ENCODE measurements at places on chromosomes 12 and 14. TPM values are rescaled to one million over a fixed set of nuclear protein-coding genes. Genes with fewer than 3 reads are reported as not detected.
A peak's percentile ranks its signal among the peaks of the same experiment; 100 is the strongest.

Gene SIX4
- 6.5 TPM for polyA plus RNA-seq

Gene FRS2
- polyA plus RNA-seq = 45.2 TPM

Gene KLRG1
- 2.0 TPM for polyA plus RNA-seq

Gene MGP
- polyA plus RNA-seq = 47.2 TPM

Gene ATXN3
- polyA plus RNA-seq = 27.6 TPM

Gene PSMC6
- polyA plus RNA-seq = 129 TPM

Gene PACS2
- 53.1 TPM for polyA plus RNA-seq

Gene A2M
- 259 TPM for polyA plus RNA-seq

Gene FERMT2
- polyA plus RNA-seq = 189 TPM

Gene SOAT2
- 1.4 TPM for polyA plus RNA-seq

Gene DNAI7
- polyA plus RNA-seq = 5.8 TPM

DNA sequence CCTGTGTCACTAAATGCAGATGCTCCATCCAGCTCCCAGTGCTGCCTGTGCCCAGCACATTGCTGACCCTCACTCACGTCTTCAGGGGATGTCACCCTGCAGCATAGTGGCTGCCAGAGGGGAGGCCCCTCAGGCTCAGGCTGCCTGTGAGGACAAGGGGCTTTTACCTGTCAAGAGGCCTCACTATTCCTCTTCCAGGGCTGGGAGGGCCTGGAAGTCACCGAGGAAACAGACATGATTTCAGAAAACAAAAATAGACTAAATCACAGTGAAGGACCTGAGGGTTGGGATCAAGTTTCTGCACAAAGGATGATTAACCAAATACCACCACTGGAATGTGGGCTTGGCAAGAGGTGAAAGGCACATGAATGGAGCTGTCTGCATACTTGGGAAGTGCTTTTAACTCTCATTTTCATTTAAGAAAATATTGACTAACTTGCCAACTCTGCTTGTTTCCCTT is 1202.3 kb downstream of the BCL11B start:
- DNase-seq = peak; percentile 46

DNA sequence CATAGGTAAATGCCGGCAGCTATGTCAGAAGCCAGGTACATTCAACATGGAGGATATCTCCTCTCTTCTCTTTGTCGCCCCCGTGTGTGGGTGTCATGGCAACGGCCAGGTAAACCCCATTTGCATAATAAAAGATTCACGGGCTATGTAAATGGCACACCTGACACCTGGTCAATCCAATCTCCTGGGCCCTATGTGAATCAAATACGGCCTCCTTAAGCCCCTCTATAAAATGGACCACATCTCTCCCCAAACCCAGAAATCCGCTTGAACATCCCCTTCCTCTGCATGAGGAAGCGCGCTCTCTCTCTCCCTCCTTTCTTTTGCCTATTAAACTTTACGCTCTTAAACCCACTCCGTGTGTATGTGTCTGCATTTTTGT is 363.7 kb downstream of the SOX5 start:
- no peak for DNase-seq

DNA sequence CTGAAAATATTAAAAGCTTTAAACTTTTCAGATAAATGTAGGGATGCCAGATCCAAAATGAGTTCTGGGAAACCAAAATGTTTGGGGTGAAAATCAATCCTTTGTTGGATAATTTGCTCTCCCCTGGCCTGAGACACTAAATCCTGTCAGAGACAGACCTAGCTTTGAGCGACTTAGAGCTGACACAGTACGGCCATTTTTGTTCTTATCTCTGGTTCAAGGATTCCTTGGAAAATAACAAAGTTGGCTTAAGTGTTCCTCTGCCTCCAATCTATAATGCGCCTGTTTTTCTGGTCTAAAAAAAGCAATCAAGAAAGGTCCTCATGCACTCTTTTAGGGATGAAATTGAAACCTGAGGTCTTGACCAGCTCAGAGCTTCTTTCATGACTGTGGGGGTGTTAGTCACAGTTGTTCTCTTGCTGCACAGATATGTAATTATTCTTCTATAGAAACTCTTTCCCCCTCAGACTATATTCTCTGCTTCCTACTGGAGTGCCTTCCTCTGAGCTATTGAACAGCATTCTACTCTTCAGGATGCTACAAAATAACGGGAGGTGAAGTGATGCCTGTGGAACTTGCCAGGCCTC is 52.3 kb upstream of the EGLN3 start:
- no peak for DNase-seq

DNA sequence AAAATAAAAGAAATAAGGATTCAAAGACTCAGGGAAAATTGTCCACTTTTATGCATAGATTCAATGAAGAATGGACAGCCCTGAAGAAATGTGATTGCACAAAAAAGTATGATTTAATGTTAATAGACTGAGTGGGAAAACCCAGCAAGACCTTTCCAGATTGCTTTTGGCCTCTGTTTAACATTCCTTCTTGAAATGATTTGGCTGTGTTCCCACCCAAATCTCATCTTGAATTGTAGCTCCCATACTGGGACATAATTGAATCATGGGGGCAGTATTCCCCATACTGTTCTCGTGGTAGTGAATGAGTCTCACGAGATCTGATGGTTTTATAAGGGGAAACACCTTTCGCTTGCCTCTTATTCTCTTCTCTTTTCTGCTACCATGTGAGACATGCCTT is 1316.9 kb upstream of the SEL1L start:
- DNase-seq = no peak

DNA sequence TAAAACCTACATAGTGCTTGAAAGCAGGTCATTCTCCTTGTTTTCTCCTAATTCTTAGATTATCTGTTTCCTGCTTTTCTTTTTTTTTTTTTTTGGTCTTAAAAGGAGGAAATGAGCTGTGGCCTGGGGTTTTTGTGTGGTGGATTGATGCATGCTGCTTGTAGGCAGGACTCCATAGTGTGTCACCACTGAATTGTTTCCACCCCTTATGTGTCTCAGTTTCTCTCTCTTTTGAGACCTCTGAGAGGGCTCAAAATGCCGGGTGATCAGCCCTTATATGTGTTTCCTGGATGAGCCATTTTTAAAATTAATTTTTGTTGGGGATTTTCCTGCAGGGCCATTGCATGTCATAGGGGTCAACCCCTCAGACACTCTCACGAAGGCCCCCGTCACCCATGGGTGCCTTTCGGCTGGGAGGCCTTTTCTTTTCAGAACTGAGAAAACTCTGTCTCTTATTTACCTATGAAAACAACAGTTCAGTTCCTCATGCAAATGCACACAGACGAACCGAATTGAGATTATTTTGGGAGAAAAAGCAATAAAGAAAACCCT is 32.0 kb upstream of the LRRK2 start:
- no peak for DNase-seq

- DNase-seq = peak; percentile 73
Measured at GRCh38 chr12:109098183-109098604, 797 bp downstream of the UNG start.

GRCh38 chr14:95309261-95310051 is 10.3 kb downstream of the CLMN start:
- no peak for DNase-seq

DNA sequence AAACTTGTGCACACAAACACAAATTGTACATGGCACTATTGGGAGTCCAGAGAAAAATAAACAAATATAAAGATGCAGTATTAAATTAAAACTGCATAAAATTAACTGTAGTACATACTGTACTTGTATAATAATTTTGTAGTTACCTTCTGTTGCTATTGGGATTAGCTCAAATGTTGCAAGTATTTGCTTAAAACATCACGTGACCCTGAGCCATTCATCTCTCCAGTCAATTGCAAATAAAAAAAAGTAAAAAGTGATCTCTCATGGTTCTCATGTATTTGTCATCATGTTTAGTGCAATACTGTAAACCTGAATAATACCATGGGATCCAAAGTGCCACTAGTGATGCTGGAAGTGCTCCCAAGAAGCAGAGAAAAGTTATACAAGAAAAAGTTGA is 88.1 kb upstream of the NAV3 start:
- no peak for DNase-seq

DNA sequence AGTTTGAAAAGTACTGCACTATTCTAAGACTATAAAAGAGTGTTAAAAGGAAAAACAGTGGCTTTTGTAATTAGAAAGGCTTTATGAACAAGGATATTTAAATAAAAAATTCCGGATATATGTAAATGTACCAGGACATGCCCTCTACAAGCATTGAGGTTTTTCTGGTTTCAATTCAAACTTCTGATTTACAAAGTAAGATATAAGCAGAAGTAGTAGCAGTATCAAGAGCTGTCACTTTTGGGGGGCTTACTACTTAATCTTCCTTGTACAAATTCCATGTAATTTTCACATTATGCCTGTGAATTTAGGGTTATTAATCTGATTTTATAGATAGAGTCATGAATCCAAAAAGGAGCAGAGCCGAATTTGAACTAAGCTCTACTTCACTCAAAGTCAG is 170.3 kb upstream of the ATP2B1 start:
- DNase-seq = no peak

DNA sequence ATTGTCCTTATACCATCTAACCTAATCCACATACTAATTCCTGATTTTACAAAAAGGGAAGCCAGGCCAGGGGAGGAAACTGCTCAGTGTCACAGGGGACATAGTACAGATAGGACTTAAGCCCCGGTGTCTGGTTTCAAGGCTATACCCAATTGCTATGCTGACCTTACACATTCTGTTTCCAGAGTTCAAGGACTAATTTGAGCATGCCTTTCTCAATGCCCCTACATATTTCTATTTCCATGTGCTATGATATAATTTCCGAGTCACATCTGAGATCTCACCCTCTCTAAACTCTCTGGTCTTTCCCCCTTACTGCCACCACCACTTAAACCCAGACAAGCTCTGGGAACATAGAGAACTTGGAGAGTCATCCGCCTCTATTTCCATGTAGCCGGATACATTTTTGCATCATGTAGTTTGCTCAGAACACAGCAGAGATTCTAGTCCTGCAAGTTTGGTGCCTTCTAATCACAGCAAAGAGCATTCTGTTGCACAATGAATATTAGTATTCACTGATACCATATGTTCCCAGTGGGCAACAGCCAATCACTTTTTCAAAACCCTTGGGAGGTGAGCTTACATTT is 34.2 kb downstream of the PPM1H start:
- DNase-seq = no peak

GRCh38 chr14:101506926-101507835 is 54.1 kb upstream of the DIO3 start:
- no peak for DNase-seq

DNA sequence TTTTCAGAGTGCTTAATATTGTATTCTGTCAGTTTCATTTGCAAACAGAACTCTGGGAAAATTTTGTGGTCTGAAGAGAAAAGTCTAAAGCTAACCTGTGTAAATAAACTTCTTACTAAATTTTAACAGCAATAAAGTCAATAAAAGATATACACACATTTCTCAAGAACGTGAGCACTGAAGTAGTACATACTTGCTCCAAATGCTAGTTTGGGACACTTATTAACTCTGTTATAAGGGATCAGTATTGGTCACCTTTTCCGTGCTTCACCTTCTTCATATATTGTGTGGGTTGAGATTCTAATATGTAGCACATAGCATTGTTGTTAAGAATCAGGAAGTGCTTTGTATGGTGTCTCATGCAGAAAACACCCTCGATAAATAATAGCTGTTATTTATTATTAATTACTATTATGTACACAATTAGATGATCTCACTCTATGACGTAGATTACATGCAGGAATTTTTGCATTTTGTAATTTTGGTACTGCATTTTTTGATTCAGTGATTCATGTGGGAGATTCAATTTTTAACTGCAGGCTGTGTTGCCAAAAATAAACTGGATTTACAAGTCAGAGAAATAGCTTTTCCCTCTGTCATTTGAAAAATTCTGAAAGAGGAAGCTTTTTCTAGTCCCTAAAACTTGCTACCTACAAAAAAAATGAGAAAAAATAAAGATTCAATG is 300.9 kb downstream of the ACSS3 start:
- DNase-seq = no peak

GRCh38 chr14:104361921-104362681 is 217.5 kb upstream of the C14orf180 start:
- DNase-seq = no peak

- no peak for DNase-seq
Measured at GRCh38 chr12:56759263-56759908, 3.7 kb upstream of the HSD17B6 start.

- DNase-seq = no peak
Measured at GRCh38 chr12:54585243-54585642, 3.2 kb downstream of the PPP1R1A start.

- DNase-seq = no peak
Measured at GRCh38 chr12:79933532-79934264, 1.2 kb downstream of the PPP1R12A start.

DNA sequence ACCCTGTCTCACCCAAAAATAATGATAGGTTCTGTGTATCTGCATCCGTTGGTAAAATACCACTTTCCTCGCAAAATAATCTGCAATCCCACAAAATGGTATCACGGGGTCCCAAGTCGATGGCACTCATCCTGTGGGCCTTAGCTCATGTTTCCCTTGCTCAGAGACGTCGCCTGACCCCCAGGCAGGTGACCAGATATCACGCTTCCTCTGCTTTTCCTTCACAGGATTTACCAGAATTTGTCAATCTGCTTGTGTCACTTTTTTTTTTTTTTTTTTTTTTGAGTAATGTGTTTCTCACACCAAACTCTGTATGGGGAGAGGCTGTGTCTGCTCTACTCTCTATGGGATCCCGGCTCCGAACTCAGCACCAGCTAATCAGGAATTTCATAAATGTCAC is 162.7 kb downstream of the PRKCH start:
- no peak for DNase-seq

DNA sequence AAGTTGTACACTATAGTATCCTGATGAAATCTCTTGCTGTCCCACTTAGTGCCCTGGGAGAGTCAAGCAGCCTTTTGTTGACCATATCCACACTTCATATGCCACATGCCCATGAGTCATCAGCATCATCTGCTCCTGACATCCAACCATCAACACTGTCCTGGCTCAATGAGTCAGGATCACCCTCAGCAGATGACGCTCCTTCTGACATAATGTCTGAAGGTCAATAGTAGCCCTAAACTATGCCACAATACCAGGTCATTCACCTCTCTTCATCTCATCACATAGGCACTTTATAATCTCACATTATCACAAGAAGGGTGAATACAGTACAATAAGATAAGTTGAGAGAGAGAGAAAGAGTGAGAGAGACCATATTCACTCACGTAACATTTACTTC is 369.0 kb upstream of the FAR2 start:
- no peak for DNase-seq

DNA sequence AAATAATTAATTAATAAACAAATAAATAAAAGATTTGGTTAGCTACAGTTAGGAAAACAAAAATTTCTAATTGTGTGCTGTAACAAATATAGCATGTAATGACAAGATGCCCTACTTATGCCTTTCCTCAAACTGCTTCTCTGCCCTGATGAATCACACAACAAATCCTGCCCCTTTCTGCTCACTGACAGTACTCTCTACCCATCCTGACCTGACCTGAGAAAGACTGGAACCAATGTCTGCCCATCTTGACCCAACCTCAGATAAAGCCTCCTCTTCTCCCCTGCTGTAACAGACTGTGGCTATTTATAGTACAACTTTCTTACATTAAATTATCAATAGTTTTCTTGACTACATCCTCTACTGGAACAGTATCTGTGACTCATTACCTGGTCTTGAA is 43.7 kb downstream of the PPP1R13B start:
- no peak for DNase-seq

DNA sequence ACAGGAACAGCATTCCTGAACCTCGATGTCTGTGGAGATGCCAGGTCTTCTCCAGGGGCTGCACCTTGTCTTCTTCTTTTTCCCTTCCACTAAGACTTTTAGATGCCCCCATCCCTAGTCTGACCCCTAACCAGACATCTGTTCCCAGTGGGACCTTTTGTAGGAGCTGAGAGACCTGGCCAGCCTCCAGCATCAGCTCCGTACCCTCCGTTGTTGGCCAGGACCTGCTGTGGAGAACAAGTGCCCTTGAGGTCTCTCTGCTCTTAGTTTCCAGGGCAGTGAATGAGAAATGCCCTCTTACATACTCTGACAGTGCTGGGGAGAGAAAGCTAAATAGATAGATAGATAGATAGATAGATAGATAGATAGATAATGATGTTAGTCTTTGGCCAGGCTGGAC is 16.8 kb upstream of the SDR39U1 start:
- DNase-seq = no peak
